Urinary bladder (tissue), 4 donors: ENCODE measurements at places on chromosomes 5 and 9. TPM values are rescaled to one million over a fixed set of nuclear protein-coding genes. Genes with fewer than 3 reads are reported as not detected.
A peak's percentile ranks its signal among the peaks of the same experiment; 100 is the strongest.

DNA sequence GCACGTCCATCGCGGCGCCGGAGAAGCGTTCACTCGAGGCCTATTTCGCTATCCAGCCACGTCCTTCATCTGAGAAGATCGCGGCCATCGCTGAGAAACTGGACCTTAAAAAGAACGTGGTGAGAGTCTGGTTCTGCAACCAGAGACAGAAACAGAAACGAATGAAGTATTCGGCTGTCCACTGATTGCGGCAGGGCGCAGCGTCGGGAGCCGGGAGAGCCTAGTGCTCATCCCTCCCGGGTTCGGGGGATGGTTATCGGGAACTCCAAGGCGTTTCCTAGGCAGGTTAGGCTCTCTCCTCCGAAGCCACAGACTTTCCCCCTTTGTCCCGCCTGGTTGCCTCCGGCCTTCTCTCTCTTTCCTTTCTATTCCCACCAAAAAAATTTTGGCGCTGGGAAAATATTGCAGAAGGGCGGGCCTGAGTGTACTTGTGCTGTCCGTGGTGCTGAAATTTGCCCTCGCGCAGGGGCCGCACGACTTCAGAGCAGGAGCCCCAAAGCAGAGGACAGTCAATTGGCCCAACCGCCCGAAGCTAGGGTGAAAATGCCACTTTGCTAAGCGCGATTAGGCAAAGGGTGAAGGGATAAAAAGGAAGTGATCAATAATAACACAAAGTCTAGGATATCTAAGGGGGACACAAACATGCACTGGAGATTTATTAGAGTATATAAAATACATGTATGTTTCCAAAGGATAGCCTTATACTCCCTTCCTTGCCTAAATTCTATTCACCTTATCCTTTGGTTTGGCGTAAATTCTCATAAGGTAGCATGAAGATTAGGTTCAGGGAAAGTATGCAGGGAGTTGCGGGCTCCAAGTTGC is 1.8 kb downstream of the POU4F3 start:
- DNase-seq, result peak; percentile 32

DNA sequence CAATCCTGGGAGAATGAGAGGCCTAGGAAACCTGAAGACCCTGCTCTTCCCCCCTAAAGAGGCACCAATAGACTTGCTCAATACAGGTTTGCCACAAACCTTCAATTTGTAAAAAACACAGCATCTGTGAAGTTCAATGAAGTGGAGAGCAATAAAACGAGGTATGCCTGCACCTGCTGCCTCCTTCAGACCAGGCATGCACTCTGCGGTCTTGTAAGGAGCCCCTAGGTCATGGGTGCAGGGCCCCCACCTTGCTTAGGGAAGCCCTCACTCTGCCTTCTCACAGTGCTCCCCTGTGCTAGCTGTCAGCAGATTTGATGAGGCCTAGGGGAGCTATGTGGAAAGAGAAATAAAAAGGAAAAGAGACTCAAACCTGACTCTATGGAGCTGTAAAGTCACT is 72.1 kb upstream of the GALNT10 start:
- DNase-seq, result no peak

DAPK1 gene
- total RNA-seq, result 79.2 TPM

DNA sequence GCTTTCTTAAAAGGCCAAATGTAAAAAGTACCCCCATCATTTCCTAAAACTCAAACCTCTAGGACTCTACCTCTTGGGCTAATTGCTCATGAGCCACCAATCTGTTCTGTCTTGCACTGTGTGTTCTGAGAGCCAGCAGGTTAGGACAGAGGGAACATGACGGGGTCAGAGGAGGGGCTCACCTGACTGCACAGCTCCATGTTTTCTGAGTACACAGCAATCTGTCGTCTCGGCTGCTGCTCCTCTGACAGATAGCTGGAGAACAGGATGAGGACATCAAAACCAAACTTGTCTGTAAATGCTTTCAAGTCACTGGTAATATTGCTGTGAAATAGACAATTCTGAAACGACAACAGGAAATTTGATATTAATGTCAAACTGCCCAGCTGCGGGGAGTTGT is 50.9 kb upstream of the PCA3 start:
- DNase-seq, result no peak

- peak; percentile 1 for DNase-seq
These were observed 459.9 kb upstream of the NMUR2 start for GRCh38 chr5:152864991-152865390.

NME5 gene
- 6.7 TPM for total RNA-seq

GABRA1 gene
- total RNA-seq, result 0.21 TPM

- no peak for DNase-seq
These were observed 46.6 kb upstream of the TNC start for GRCh38 chr9:115164511-115164974.

DNA sequence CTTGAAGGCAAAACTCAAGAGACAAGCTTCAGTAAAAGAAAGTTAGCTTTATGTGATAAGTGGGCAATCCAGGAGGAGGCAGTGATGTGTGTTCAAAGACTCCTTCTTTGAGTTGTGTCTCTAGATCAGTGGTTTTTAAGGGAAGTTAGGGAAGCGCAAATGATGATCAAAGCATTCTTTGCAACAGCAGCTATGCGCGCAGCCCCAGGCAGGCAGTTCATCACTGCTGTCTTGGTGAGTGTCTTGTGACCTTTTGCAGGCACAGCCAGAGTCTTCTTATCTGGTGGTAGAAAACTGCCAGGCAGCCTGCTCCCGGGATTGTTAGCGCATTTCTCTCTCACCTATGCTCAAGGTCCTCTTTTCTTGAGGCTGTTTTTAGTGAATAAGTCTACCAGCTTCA is 40.3 kb upstream of the CLK4 start:
- DNase-seq, result no peak

DNA sequence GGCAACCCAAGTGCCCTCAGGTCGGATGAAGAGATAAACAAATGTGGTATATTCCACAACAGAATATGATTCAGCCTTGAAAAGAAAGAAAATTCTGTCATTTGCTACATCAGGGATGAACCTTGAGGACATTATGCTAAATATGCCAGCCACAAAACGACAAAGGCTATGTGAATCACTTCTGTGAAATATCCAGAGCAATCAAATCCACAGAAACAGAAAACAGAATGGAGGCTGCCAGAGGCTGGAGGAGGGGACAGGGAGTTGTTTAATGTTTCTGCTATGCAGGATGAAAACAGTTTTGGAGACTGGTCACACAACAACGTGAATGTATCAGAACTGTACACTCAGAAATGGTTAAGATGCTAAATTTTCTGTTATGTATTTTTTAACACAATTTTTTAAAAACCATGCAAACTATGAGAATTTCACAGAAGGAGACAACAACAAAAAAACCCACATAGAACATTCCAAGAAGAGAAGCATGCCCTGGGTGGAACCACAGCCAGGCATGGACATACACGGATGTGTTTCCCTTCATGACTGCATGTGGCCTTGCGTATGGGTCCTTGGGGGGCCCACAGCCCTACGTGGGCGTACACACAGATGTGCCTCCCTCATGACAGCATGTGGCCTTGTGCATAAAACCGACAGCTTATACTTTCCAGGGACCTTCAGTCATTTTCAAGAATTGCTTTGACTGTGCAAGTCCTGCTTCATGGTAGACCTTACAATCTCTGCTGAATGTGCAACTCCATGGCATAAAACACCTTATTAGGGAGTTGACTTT is 146.7 kb downstream of the ROR2 start:
- no peak for DNase-seq

- DNase-seq, result no peak
These were observed 162.7 kb upstream of the IRX2 start for GRCh38 chr5:2914022-2914661.

CATSPER3 gene
- not detected for total RNA-seq

DNA sequence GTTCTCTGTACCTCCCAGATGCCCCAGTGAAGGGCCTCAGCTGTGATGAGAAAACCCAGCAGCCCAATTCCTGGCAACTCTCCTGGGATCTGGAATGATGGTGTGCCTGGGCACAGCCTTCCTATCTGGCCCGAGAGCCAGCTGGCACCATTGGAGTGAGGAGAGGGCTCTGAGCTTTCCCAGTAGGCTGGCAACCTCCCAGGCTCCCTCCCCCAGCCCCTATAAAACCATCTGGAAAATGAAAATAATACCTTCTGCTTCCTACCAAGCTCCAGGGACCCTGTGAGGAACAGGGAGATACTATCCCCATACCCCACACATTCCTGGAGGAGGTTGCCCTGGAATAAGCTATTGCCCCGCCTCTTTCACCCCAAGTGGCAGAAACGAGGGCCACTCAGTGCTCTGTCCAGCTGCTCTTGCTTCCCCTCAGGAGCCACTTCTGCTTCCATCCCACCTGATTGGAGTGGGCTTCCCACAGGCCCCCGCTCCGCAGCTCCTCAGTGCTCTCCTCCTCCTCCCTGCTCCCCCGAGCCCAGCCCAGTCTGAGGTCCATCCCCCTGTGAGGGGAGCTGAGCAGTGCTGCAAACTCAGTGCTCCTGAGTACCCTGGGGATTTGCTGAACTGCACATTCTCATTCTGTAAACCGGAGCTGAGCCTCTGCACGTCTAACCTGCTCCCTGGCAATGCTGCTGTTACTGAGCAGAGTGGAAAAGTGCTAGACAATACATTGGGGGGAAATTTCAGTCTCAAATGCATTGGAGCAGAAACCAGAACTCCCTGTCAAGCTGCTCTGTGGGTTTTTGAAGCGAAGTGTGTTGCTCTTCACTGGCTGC is 74.7 kb downstream of the THBS4 start:
- DNase-seq, result no peak

DNA sequence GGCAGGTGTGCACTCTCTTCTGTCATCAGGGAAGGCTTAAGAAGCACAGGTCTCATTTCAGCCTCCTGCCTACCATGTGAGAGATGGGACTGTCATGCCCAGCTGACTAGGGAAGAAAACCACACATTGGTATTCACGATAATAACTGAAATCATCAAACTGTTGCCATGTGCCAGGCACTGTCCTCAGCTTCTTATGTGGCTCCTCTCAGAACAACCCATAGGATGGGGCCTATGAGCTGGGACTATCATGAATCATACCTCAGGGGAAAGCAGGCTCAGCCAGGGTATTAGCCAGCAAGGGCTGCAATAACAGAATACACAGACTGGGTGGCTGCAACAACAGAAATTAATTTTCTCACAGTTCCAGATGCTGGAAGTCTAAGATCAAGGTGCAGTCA is 3.3 kb downstream of the AFAP1L1 start:
- no peak for DNase-seq

GRCh38 chr5:135569755-135570452 is 8.9 kb downstream of the CXCL14 start:
- DNase-seq, result no peak

COQ4 gene
- 23.1 TPM for total RNA-seq

FGF1 gene
- total RNA-seq, result 5.1 TPM

DNA sequence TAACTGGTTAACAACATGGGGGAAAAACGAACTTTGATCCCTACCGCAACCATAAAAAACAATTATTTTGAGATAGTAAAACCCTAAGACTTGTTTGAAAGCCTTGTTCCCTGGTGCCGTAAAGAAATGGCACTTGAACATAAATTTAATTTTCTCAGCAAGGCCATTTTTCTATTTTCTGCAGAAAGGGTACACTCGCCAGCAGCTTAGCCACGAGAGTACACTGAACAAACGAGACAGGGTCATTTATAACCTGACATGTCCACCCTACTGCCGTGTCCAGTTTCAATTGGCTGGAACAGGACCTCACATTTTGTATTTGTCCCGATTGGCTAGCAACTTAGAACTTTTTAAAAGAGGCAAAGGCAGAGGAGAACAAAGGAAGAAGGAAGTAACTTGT is 26.8 kb downstream of the FBXW11 start:
- no peak for DNase-seq

PIP5KL1 gene
- total RNA-seq, result 0.48 TPM

GRCh38 chr9:136051837-136052471 is 43.1 kb downstream of the NACC2 start:
- DNase-seq, result peak; percentile 89

DNA sequence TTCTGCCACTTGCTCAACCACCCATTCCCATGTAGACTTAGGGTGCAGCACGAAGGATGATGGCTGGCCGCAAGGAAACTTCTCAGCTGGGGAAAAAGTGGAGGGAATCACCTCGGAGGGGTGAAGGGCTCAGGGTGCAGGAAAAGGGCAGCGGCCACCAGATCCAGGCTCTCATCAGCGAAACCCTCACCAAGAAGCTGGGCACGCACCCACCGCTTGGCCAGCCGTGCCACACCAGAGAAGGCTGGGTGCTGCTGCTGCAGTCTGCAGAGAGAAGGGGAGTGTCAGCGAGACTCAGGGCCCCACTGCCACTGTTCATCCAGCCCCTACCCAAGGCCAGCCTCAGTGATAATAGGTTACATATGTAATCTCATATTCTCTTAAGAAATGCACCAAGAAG is 8.6 kb downstream of the NOL6 start:
- DNase-seq, result no peak

PRR16 gene
- total RNA-seq, result 7.6 TPM

PDLIM4 gene
- 17.4 TPM for total RNA-seq

DNA sequence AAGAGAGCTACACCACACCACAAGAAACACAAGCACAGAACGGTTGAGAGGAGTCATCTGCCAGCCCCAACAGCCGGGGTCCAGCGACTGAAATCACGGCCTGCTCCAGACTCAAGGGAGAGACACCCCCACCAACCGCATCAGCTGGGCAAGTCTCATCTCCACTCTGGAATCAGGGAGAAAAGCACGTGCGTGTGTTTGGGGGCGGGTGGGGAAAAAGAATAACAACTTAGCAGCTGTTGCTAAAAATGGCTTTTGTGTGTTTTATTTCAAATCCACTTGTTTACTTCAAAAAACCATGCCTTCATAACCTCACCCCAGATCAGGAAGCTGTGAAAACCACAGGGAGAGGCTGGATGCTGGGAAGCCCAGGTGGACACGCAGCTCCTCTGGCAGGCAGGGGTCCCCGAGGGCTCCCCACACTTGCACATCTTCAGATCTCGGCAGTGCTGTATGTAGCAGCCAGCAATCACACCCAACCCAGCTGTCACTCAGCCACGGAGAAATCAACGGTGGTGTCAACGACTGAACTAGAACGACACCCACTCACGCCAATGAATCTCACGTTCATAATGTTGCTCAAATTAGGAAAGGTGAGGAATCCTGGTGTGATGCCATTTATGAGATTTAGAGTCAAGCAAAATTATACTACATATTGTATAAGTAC is 19.0 kb downstream of the PNPLA7 start:
- no peak for DNase-seq
